ENCODE measurements at places on chromosomes 7 and 10.

GRCh38 chr10:3692387-3692999 is 92.5 kb downstream of the KLF6 start:
- no peak for DNase-seq

- no peak for DNase-seq
Measured at GRCh38 chr7:105872491-105872890, 3.9 kb downstream of the ATXN7L1 start.

DNA sequence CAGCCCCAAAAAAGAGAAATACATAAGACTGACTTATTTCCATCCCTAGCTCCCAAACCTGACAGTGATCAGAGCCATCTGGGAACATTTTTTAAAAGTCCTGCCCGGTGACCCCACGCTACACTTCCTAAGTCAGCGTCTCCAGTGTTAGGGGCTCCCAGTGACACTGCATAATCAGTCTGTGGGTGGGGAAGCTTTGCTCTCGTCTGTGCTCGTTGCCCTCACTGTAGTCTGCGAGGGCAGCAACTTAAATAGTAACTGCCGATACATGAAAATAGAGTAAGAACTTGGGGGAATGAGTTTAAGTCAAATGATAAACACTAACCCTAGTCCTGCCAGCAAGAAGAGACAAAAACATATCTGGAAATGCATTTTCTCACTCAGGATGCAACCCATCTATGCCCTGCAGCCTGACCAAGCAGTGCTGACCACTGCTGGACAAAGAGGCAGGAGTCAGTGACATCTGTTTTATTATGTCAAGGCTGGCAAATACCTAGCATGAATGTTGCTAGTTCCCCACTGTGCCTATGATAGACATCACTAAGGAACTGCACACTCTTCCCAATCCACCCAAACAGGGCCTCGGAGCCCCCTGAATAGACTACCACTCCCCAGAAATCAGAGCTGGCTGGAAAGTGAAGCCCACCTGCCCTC is 18.7 kb downstream of the ERCC6 start:
- no peak for DNase-seq

DNA sequence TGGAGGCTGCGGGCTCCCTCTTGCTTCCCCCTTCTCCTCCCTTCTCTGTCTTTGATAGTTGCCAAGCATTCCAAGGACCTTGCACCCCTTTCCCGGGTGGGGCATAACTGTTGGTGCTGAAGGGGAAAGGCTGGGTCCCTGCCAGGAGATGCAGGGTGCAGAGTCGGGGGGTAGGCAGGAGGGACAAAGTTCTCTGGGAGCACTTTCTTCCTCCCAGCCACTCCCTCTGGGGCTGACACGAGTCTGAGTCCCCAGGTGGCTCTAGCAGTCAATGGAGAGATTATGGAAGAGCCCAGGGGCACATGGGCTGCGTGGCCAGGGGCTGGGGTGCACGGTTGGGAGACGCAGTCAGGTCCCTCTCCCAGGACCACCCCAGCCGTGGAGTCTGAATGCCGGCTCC is 2.1 kb downstream of the CLDN15 start:
- no peak for DNase-seq

- peak; percentile 84 for DNase-seq
Measured at GRCh38 chr7:104922182-104923009, 91.6 kb upstream of the KMT2E start.

DNA sequence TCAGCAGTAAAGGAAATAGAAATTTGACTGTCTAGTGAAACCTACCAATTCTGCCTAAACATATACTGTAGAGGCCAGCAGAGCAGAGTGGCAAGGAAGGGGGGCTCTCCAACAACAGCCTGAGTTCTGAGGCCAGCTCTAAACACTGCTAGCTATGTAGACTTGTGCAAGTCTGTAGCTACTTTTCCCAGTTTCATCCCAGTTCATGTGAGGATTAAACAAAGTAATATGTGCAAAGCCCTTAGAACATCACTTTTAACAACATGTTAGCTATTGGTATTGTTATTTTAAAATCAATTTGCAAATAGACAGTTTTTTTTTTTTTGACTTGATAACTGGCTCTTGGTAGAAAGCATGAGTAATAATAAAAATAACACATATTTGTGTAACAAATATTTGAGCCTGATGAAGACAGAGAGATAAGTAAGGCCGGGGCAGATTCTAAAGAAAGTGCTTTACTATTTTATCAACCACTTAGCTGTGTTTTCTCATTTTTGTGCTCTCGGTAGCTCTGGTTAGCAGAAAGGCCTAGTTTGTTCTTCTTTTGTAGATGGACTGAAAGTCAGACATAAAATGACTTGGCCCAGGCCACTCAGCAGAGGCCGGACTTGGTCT is 9.3 kb downstream of the CHST12 start:
- DNase-seq, result no peak

- no peak for DNase-seq
Measured at GRCh38 chr7:116876664-116877442, 14.5 kb downstream of the CAPZA2 start.

- peak; percentile 94 for DNase-seq
Measured at GRCh38 chr10:22823109-22823508, 104.7 kb upstream of the ARMC3 start.

- DNase-seq, result peak; percentile 45
Measured at GRCh38 chr10:62233356-62234076, 35.1 kb downstream of the RTKN2 start.

- DNase-seq, result peak; percentile 41
Measured at GRCh38 chr7:105934572-105935185, 28.4 kb upstream of the CDHR3 start.

DNA sequence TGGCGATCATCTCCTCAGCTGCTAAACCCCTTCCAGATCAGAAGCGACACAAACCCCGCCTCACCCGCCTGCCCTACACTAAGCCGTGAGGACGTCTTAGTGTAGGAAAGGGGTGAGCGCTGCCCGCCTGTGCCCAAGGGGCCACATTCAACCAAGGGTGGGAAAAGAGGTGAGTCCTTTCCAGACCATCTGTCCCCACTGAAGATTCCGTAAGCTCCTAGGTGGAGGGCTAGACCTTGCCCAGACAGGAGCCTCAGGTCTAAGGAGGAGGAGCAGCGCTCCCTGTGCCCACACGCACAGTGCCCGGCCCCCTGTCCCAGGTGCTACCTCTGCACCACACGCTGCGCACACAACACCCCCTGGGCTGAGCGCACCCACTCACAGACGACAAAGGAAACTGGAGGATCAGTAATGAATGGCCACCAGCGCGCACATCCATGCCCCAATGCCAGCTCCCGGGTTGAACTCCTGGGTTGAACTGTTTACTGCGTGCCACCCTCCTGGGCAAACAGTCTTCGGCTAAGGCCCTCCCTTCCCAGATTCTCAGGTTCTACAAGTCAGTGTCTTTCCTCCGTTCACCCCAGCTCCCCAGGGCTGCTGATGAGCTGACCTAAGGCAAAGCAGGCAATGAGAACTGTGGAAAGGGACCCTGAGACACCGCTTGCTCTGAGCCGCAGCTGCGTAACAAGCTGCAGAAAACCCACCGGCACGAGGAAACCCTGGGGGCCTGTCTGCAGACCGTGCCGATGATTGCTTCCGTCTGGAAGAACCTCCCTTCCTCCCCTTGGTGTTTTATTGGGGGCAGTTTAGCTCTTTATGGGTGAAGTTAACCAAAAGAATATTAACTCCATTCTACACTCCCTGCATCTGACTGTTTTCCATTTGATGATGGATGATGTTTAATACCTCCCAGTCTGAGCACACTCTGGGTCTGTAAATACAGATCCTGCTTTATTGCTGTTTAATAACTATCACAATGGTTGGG is 185.9 kb downstream of the MAD1L1 start:
- DNase-seq, result no peak

GRCh38 chr10:51260376-51260775 is 186.1 kb downstream of the PRKG1 start:
- peak; percentile 26 for DNase-seq

DNA sequence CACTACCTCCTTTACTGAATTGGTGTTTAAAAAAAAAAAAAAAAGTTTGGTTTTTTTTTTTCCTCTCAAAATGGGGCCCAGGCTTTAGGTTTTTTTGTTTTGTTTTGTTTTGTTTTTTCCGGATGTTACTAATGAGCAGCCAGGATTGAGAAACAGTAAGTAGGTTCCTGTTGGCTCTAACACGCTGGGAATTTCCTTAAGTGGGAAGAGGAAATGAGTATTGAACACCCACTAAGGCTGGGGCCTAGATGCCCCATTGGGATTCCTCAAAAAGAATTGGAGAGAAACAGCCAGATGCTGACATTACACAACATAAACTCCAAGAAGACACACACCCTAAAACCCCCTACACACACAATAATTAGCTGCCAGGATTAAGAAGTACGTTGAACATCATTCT is 102.2 kb upstream of the NANOS1 start:
- no peak for DNase-seq

GRCh38 chr7:157980774-157981173 is 606.8 kb downstream of the PTPRN2 start:
- DNase-seq, result no peak

- DNase-seq, result no peak
Measured at GRCh38 chr7:37289367-37289766, 159.3 kb downstream of the ELMO1 start.

GRCh38 chr10:51141010-51141409 is 66.7 kb downstream of the PRKG1 start:
- no peak for DNase-seq

DNA sequence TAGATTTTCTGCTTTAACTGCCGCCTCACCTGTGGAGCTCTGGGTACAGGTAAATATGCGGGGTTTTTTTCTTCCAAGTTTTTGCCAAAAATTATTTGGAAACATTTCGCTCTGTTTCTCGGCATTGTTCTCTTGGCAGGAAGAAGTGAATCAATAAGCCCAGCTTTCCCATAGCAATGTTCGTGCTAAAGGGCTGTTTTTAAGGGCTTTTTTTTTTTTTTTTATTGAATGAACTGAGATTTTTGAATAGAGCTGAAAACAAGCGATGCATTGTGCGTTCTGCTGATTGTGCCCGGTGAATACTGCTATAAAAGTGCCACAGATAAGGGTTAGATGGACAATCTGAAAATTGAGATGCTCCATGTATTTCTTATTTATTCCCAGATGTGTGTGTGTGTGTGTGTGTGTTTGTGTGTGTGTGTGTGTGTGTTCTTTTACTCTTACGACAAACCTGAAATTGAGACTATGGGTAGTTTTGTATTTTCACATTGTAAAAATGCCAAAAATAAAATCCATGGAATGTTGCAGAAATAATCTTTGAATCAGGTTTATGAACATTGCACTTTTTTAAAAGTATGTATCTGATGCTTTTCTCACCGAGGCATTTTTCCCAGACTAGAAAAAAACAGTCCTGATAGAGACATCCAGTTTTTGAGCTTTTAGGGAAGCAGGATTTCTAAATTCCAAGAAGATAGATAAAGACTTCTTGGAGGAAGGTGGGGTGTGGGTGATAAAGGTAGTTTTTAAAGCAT is 30.5 kb downstream of the KIAA1217 start:
- no peak for DNase-seq

DNA sequence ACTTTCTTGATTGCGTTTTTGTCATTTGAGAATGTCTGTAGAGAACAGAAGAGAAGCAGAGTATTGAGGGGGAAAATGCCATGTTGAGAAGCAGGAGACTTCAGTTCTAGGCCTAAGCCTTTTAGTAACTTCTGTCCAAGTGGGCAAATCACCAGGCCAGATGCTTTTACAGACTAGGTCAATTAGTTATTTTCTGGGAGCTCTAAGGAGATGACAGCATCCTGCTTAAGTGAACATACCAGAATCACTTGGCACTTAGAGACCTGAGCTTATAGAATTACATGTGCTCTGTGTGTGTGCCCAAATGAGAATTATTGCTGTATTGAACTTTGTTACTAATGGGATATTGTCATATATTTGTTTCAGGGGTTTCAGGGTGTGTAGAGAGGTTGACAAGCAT is 24.0 kb downstream of the AGK start:
- DNase-seq, result peak; percentile 4

DNA sequence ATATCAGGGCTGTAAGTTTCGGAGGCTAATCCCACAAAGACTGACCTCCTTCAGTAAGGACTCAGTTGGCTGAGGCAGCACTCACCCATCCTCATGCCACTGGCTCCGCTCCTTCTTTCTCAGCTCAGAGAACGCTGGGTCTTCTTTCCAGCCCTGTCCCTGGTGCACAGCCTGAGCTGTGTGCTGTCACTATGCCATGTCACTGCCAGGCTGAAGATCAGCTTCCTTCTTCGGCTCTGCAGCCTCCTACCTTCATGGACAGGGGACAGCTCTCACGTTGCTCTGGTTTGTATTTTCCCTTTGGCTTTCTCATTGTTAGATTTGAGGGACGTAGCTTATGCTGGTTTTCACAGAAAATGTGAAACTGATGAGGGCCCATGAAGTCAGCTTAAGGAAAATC is 437.3 kb downstream of the GLRX3 start:
- no peak for DNase-seq

- DNase-seq, result peak; percentile 10
Measured at GRCh38 chr10:70417568-70417967, 13.6 kb downstream of the EIF4EBP2 start.

GRCh38 chr7:73885975-73886798 is 25.2 kb downstream of the TMEM270 start:
- DNase-seq, result peak; percentile 77

DNA sequence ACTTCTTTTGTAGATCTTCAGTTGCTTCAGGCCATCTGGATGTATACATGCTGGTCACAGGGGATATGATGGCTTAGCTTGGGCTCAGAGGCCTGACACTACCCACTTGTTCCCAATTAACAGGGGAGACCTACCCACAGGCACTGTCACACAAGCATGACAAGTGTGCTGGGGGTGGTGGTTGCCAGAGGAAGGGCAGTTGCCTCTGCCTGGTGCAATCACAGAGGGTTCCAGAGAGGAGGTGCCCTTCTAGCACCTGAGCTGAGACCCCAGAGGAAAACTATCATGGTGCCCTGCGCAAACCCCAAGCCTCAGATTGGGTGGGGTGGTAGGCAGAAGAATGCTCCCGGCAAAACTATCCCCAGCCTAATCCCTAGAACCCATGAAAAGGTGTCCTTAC is 65.6 kb upstream of the NANOS1 start:
- DNase-seq, result no peak

DNA sequence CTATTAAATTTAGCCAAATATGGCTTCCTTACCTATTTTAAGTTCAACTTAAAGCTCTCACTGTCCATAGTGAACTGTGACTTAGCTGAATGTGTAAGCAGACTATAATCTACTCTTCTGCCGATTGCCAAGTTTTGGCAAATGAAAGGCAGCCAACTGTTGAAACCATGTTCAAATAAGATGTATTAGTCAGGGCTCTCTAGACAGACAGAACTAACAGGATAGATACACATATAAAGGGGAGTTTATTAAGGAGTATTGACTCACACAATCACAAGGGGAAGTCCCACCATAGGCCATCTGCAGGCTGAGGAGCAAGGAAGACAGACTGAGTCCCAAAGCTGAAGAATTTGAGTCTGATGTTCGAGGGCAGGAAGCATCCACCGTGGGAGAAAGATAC is 837.7 kb upstream of the AUTS2 start:
- peak; percentile 69 for DNase-seq

GRCh38 chr7:47715631-47716068 is 133.7 kb upstream of the TNS3 start:
- DNase-seq, result no peak

DNA sequence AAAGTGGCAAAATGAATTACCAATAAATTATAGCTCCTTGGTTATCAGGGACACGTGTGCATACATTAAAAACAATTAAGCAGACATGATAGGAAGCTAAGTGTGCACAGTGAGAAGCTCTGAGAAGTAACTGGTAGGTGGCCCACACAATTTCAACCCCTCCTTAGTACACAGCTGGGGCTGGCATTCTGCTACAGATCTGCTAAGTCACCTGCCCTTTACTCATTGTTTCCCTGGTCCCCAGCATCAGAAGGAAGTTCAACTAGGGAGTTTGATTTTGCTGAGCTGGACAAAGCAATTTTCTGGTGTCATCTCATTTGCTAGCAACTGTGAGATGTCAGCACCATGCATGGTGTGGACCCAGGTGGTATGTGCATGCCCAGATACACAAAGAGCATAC is 424.1 kb upstream of the NPVF start:
- no peak for DNase-seq
